SW480 (cell line): ENCODE measurements at places on chromosomes 5 and 9.

GRCh38 chr5:6943197-6944112 is 230.2 kb downstream of the TENT4A start:
- no peak for DNase-seq

GRCh38 chr5:28430565-28431178 is 1392.3 kb upstream of the CDH9 start:
- no peak for DNase-seq

DNA sequence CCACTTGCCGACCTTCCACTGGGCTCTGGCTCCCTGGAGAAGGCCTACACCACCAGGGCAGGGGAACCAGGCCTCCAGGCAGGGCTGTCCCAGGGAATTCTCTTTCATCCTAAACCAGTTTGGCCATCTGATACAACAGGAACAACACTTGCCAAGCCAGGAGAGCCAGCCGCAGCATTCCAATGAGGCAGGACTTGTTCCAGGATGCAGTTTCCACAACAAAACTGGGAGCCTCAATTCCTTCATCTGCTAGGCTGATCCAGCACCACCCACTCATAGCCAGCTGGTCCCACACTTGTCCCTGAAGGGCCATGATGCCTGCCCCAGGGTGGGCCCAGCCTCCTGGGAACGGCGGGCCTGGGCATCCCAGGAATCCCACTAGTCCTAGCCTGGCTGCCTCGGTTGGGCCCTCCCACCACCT is 26.0 kb downstream of the BICD2 start:
- DNase-seq = no peak

DNA sequence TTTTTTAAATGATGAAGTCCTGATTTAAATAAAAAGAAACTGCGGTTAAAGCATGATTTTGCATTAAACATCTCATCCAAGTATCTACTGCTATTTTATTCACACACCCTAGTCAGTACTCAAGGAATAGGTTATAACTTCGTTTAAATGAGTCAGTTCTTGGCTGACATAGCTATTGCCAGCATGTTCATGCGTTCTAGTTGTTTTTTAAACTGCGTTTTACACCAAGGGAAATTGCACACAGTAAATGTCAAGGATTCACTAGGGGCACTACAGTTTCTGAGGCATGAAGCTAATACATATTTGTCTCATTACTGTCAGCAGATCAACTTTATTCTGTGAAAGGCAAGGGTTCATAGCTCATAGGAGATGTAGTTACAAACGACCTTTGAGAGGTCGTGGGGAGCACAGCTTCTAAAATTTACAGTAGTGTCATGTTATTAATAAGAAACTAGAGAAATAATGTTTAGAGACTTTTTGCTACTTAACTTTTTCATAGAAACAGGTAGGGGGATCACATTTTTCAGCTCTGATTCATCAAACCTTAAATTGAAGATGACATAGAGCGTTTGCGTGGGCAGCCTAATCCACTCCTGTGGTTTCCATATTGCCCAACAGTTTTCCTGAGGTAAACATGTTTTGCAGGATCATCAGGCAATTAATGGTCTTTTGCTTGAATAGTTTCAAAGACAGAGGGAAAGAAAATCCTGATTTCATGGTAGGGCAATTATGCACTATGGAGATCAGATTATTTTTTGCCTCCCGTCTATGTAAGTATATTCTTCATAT is 2222.7 kb upstream of the WWC1 start:
- DNase-seq = peak; percentile 52

DNA sequence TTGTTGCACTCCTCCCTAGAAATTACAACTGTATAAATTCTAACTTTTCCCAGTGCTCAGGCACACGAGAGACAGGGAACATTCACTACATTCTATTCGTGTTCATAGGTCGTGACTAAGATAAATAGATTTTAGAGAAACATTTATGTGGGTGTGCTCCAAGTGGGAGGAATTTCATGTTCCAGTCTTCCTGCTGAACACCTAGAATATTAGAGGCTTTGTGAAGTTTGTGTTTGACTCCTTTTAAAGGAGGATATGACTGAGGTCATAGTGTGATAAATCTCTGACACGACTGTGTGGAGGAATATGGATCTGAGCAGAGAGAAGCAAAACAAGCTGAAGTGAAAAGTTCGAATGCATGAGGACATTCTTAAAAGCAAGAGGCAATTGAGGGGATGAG is 355.3 kb downstream of the ZSWIM6 start:
- no peak for DNase-seq

- DNase-seq = peak; percentile 50
Measured at GRCh38 chr5:80346055-80346454, 26.3 kb downstream of the SPZ1 start.

DNA sequence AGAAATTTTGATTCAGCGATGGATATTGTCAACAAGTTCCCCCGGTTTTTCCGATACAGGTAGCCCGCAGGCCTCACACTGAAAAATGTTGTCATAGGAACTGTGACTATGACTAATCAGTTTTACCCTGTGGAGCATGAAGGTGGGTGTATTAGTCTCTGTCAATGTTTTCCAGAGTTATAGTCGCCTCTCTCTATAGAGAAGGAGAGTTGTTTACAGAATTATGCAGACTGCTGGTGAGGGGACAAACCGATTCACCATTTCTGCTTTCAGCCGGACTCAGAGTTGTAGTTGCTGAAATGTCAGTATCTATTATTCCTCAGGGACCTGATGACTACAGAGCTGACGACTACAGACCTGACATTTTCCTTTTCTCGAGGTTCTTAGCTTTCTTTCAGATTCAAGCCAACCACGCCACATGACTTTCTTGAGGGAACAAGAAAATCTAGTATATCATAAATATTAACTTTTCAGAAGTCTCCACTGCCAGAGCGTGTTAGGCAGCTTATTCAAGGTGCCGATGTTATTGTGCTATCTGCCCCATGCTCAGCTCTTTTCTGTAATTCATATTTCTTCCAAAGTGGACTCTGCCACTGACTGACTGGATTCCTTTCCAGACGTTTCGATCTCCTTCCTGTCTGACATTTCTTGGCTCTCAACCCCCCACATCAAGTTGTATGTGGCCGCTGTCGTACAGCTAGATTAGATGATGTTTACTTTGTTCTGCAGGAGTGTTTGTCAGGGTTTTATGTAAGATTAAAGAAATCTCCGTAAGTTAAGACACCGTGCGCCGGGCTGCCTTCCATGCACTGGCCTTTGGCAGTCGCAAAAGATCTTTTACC is 178.1 kb downstream of the FGF1 start:
- peak; percentile 22 for DNase-seq

- DNase-seq = no peak
Measured at GRCh38 chr9:77927265-77927664, 104.3 kb downstream of the GNAQ start.

DNA sequence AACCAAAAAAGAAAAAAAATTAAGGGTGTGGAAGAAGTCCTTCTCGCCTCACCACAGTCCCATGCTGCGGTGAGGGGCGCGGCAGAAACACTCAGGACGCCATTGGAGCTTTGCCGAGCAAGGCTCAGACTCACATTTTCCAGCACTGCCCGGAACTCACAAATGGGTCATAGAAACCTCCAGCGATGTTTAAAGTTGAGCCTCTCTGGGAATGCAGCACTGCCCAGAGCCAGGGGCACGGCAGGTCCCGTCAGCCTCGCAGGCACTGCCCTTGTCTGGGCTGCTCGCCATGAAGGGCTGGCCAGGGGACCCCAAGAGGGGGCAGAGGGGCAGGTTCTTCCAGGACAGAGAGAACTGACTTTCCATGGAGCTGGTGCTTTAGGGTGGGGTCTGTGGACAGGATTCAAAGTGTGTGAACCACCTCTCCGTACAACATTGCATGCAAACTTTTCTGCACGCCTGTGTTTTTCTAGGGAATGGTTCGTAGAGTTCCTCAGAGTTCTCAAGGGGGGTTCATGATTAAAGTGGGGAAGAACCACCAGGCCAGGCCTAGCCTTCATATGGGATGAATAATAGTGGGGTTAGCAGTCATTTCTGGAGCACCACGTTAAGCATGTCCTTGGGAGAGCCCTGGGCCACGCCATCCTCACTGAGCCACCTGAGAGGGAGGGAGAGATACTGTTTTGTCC is 38.4 kb downstream of the PRRX2 start:
- DNase-seq = no peak

DNA sequence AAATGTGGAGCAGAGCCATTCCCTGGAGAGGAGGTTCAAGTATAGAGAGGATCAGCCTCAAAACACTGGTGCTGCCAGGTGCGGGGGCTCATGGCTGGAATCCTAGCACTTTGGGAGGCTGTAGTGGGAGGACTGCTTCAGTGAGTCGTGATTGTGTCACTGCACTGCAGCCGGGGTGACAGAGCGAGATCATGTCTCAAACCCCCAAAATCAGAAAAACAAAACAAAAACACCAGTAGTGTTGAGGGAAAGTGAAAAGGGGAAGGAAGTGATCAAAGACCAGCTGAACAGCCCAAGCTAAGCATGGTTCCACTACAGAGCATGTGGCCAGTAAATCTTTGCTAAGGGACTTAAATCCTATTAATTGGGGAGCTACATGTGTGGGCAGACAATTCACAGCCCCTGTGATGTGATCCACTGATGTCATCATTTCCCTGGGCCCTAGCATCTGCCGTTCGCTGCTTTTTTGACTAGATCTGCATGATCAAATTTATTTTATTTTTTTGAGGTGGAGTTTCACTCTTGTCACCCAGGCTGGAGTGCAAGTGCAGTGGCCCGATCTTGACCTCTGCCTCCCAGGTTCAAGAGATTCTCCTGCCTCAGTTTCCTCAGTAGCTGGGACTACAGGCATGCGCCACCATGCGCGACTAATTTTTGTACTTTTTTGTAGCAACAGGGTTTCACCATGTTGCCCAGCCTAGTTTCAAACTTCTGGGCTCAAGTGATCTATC is 2.7 kb upstream of the PCBD2 start:
- DNase-seq = no peak

GRCh38 chr5:111699976-111700375 is 57.0 kb downstream of the NREP start:
- no peak for DNase-seq

DNA sequence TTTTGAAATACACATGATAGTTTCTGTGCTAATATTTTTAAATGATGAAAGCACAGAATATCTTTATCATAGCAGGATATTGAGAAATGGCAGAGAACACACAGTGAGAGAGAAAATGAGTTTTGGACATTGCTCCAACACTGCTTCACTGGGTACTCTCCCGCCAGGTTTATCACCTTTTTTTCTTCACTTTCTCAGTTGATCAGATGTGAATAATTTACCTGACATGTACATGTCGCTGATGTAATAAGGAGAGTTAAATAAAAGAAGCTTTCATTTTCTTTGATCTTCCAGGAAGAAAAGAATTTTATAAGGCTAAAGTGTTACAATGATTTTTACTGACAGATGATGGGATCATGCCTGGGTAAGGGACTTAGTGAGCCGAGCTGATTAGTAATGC is 134.5 kb downstream of the ALDH1A1 start:
- no peak for DNase-seq
